Astrocyte of the spinal cord (primary cell): ENCODE measurements at places on chromosomes 3 and 15.
A peak's percentile ranks its signal among the peaks of the same experiment; 100 is the strongest.

DNA sequence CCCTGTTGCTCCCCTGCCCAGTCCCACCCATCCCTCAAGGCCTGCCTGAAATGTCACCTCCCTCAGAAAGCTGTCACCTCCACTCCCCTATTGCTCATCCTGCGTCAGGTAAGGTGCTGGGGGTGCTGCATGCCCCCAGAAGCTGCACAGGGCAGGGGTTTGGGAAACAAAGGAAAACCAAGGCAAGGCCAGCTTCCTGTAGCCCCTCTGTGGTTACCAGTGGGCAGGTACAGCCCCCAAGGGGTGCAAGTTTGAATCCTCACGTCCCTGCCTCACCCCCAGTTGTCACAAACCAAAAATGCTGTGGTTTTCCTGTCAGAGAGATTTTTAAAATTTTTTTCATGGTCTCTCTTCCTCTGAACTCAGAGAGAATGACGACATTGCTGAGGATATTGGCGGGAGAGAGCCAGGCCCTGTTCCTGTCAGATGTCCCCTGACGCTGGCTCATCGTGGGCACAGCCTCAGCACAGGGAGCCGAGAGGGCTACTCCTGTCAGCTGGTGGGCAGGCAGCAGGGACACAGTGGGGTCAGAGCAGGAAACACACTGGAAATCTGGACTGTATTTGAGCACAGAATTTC is 27.0 kb downstream of the PSTPIP1 start:
- peak; percentile 36 for DNase-seq

DNA sequence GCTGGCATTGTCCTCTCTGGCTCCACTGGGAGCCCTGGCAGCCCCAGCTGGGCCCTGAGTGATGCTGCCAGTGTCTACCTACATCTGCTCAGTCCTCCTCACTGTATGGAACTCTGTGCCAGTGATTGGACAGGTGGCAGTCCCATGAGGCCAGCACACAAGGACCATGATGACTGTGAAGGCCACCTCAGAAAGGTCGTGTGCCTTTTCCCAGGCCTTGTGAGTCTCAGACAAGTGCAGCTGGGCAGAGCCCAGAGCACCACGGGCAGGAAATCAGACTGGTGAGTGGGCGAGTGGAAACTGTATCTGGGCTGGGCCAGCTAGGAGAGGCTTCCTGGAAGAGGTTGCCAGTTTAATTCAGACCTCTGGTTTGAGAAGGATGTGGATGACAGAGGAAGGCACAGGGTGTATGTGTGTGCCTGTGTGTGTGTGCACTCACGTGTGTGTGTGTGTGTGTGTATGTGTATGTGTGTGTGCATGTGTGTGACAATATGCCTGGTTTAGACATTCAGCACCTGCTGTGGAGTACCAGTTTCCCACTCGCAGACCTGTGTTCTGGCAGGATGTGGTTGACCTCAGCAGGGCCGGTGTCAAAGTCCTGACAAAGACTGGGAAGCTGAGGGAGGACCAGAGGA is 7.0 kb downstream of the MAPKAPK3 start:
- DNase-seq: no peak

DNA sequence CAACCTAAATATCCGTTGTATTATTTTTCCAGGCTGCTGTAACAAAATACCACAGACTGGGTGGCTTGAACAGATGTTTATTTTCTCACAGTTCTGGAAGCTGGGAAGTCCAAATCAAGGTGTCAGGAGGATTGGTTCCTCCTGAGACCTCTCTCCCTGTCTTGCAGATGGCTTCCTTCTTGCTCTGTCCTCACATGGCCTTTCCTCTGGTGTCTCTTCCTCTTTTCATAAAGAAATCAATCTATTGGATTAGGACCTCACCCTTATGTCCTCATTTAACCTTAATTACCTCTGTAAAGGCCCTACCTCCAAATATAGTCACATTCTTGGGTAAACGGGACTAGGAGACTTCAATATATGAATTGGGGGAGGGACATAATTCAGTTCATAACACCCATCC is 89.2 kb upstream of the PLCL2 start:
- no peak for DNase-seq

GRCh38 chr3:37291275-37291700 is 116.9 kb upstream of the LRRFIP2 start:
- DNase-seq: peak; percentile 62

- DNase-seq: no peak
These were observed 56.3 kb downstream of the TP63 start for GRCh38 chr3:189687475-189687874.
